ENCODE measurements at places on chromosomes 16 and 17.

DNA sequence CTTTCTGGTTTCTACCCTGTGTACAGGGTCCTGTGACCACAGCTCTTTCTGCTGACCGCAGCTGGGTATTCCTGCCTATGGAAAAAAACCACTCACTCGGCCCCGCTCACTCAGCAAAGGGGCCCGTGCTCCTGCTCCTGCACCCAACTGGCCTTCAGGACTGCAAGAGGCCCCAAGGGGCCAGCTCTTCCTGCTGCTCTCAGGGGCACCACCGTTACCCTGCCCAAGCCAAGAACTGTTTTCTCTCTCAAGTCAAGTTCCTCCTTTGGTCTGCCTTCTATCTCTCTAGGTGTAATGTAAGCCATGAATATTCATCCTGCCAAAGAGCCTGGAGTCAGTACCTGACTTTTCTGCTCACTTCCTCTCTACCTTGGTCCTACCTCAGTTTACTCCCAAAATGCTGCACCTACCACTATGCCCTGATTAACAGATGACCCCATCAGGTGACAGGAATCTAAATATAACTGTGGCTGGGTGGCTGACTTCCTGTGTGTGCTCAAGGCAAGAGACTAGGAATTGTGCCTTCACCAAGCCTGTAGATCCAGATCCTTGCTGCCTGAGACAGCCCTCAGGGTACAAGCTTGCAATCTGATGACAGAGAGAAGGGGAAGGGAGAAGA, 20.4 kb upstream of the SCIMP start:
- DNase-seq, result no peak
- H3K4me1 ChIP-seq, result no peaks in the 10 kb centered on the region
- no peak overlapping the region for H3K4me3 ChIP-seq
- no peak overlapping the region for H3K27ac ChIP-seq
- no peaks in the 10 kb centered on the region for H3K27me3 ChIP-seq

DNA sequence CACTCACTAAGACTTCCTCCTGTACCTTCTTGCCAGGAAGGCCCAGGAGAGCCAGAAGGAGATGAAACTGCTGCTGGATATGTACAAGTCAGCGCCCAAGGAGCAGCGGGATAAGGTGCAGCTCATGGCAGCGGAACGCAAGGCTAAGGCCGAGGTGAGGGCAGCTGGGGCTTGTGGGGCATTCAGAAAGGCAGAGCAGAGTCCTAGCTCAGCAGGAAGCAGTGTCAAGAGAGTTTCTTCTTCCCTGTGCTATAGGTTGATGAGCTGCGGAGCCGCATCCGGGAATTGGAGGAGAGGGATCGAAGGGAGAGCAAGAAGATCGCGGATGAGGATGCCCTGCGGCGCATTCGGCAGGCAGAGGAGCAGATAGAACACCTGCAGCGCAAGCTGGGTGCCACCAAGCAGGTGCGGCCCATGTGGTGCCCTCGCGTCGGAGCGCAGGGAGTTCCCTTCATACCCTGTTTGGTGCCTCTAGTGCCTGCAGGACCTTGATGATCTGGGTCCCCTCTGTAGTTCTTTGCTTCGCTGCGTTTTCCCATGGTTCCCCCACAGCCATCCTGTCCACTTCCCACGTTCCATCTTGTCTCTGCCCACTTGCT, 6.6 kb downstream of the RNF40 start:
- no peaks in the 10 kb centered on the region for H3K27me3 ChIP-seq
- DNase-seq, result no peak
- H3K27ac ChIP-seq, result no peak overlapping the region
- peaks cover 62% of the 10 kb centered on the region for H3K36me3 ChIP-seq

GRCh38 chr16:23181506-23181905, 1.0 kb upstream of the SCNN1G start:
- H3K27ac ChIP-seq, result no peak overlapping the region
- no peak overlapping the region for H3K4me3 ChIP-seq
- H3K36me3 ChIP-seq, result no peaks in the 10 kb centered on the region

GRCh38 chr16:57798267-57798810, 4.0 kb downstream of the KIFC3 start:
- H3K4me1 ChIP-seq, result peaks cover 18% of the 10 kb centered on the region
- H3K27ac ChIP-seq, result no peak overlapping the region
- no peaks in the 10 kb centered on the region for H3K36me3 ChIP-seq
- DNase-seq, result no peak
- no peaks in the 10 kb centered on the region for H3K27me3 ChIP-seq

- no peak for DNase-seq
- no peak overlapping the region for H3K27ac ChIP-seq
- no peak overlapping the region for H3K4me3 ChIP-seq
- H3K27me3 ChIP-seq, result no peaks in the 10 kb centered on the region
Measured at GRCh38 chr16:3467921-3468320, 24.4 kb downstream of the NAA60 start.

GRCh38 chr17:79707931-79708891, 22.5 kb upstream of the ENPP7 start:
- H3K4me3 ChIP-seq, result no peak overlapping the region
- no peaks in the 10 kb centered on the region for H3K36me3 ChIP-seq
- no peaks in the 10 kb centered on the region for H3K27me3 ChIP-seq
- H3K4me1 ChIP-seq, result peaks cover 8% of the 10 kb centered on the region

GRCh38 chr17:40511136-40511535, 9.7 kb upstream of the TNS4 start:
- H3K4me3 ChIP-seq, result no peak overlapping the region
- H3K27ac ChIP-seq, result no peak overlapping the region
- peaks cover 4% of the 10 kb centered on the region for H3K4me1 ChIP-seq

DNA sequence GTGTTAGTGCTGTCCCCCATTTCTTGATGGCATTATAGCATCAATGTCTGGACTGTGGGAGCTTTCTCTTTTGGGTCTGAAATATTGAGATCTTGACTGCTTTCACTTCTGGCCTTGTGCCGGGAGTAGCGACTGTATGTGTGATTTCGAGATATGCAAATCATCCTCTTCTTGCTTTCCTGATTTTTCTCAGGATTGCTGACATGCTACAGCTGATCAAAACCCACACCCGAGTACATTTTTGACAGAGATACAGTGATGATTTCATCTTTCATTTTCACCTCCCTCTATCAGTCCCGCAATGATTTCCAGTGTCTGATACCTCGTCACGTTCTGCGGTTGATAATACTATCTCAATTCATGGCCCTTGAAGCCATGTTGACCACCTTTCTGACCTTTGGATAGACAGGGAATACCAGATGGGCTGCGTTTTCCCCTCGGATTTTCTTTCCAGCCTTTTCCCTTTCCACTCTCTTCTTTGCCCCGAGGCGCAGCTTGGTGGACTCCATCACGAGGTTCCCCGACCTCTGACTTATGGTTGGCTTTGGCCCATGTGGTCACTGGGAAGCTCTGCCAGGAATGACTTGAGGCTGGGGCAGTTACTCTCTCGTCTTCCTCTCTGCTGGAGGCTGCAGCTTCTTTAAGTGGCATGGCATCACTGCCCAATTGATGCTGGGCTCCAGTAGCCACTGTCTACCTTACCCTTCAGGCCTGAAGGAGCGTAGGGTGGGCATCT, 184.4 kb downstream of the SNX29 start:
- H3K27me3 ChIP-seq, result no peaks in the 10 kb centered on the region
- no peak for DNase-seq
- no peaks in the 10 kb centered on the region for H3K36me3 ChIP-seq
- H3K27ac ChIP-seq, result no peak overlapping the region

DNA sequence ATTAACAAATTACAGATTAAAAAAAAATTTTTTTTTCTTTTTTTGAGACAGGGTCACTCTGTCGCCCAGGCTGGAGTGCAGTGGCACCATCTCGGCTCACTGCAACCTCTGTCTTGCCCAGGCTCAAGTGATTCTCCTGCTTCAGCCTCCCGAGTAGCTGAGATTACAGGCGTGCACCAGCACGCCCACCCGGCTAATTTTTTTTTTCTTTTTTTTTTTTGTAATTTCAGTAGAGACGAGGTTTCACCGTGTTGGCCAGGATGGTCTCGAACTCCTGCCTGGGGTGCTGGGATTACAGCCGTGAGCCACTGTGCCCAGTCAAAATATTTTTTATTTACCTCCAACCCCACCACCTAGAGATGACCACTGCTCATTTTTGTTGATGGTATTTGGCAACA, 25.5 kb downstream of the ACTG1 start:
- no peak for DNase-seq
- H3K27me3 ChIP-seq, result peaks cover 6% of the 10 kb centered on the region
- no peaks in the 10 kb centered on the region for H3K36me3 ChIP-seq
- no peak overlapping the region for H3K27ac ChIP-seq

DNA sequence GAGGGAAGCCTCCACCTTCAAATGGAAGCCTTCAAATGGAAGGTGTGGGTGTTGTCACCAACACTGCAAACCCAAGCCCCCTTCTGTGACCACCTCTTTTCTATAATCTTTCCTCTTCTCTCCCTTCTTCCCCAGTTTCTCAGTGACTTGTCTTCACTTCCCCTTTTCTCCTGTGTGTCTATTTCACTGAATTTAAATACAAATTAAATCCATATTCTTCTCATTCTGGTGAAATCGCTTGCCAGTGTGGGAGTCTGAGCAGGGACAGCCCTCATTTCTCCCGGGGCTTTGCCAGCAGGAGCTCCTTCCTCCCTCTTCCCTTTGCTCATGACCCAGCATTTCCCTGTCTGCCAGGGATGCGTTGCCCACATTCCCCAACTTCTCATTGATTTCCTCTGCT, 6.4 kb upstream of the ITGAX start:
- H3K36me3 ChIP-seq, result no peaks in the 10 kb centered on the region
- H3K27me3 ChIP-seq, result no peaks in the 10 kb centered on the region
- no peak for DNase-seq
- no peaks in the 10 kb centered on the region for H3K4me1 ChIP-seq
- H3K27ac ChIP-seq, result no peak overlapping the region

GRCh38 chr17:57679906-57680695, 65.0 kb downstream of the CCDC182 start:
- no peak overlapping the region for H3K27ac ChIP-seq
- no peak overlapping the region for H3K4me3 ChIP-seq
- H3K4me1 ChIP-seq, result 0 out of 2 replicates have a peak, but pooled peaks cover 2% of the 10 kb centered on the region
- no peaks in the 10 kb centered on the region for H3K36me3 ChIP-seq

DNA sequence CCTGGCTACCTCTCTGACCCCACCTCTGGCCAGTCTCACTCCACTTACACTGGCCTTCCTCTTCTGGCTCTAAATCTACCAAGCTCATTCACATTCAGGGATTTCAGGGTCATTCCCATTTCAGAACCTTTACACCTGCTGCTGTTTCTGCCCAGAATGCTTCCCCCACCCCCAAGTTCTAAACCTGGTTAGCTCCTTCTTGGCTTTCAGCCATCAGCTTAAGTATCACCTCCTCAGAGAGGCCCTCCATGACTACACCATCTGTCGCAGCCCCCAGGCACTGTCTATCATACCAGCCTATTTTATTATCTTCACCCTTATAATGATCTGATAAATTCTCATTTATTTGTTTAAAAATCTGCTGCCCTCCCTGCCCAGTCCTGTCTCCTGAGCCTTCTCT, 23.3 kb upstream of the NGFR start:
- no peak overlapping the region for H3K27ac ChIP-seq
- H3K36me3 ChIP-seq, result no peaks in the 10 kb centered on the region
- H3K4me1 ChIP-seq, result peaks cover 6% of the 10 kb centered on the region
- H3K4me3 ChIP-seq, result no peak overlapping the region
- no peaks in the 10 kb centered on the region for H3K27me3 ChIP-seq

DNA sequence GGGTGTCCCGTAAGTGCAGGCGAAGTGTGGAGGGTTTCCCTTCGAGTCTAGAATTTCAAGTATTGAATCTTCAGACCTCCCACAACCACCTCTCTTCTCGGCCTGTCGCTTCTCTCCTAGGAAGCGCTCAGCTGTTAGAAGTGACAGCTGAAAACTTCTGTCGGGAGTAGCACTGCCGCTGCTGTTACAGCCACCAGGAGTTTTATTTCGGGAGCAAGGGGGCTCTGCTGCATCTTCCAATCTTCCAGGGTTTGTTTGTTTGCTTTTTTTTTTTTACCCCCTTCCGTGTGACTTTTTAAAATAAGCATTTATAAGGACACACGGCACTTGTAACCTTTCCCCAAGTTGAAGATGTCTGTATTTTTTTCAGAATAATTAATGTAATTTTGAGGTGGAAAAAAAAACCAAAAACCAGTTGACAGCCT, 767 bp downstream of the RPS6KB1 start:
- peak overlapping the region; percentile 70 for H3K4me3 ChIP-seq
- H3K36me3 ChIP-seq, result no peaks in the 10 kb centered on the region
- no peak overlapping the region for H3K27ac ChIP-seq

DNA sequence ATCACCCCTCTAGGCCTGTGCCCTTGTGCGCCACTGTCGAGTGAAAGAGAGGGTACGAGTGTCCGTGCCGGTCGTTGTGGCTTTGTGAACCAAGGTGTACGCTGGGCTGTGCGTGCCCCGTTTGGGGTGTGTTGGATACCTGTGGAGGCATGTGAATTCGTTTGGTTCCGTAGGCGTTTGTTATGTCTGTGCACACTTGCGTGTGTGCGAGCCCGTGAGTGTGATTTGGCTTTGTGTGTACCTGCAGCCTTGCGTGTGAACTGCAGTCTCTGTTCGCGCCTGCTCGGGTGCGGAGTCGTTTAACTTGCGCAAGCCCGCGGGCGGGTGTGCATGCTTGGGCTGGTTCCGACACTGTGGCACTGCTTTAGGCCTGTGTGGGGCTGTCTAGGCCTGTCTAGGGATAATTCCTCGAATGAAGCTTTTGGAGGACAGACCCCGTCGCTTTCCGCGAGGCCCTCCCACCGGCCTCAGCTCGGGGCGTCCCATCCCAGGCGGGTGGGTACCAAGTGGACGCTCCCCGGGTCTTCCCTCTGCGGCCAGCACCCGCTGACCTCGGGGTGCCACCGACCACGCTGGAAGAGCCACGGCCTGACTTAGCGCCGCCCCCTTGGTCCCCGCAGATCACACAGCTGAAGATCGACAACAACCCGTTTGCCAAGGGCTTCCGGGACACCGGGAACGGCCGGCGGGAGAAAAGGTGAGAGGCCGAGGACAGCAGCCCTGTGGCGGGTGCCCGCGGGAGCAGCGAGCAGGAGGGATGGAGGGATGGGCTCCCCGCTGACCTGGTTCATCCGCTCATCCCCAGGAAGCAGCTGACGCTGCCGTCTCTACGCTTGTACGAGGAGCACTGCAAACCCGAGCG, 4.4 kb downstream of the TBX2 start:
- no peaks in the 10 kb centered on the region for H3K36me3 ChIP-seq
- no peak overlapping the region for H3K27ac ChIP-seq
- H3K4me1 ChIP-seq, result peaks cover 14% of the 10 kb centered on the region
- DNase-seq, result no peak
- peaks cover 93% of the 10 kb centered on the region for H3K27me3 ChIP-seq

DNA sequence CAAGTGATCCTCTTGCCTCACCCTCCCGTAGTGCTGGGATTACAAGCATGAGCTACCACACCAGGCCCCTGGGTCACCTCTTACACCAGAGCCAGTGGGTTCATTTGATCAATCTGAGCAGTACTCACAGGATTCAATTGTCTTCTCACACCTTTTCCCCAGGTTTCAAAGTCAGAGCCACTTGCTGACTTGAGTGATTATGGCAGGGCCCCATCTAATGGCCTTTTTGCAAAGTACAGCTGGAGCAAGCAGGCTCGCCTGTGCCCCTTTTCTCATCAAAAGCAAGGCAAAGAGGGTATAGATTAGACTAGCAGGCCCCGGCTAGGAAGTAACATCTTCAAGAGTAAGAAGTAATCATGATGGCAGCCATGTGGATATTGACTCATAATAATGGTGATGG, 114.8 kb upstream of the NOL11 start:
- H3K27me3 ChIP-seq, result no peaks in the 10 kb centered on the region
- no peak for DNase-seq
- H3K36me3 ChIP-seq, result 0 out of 2 replicates have a peak, but pooled peaks cover 2% of the 10 kb centered on the region
- H3K27ac ChIP-seq, result no peak overlapping the region

Data from iPS DF 6.9 (cell line).